ENCODE measurements at places on chromosomes 13 and 19.

DNA sequence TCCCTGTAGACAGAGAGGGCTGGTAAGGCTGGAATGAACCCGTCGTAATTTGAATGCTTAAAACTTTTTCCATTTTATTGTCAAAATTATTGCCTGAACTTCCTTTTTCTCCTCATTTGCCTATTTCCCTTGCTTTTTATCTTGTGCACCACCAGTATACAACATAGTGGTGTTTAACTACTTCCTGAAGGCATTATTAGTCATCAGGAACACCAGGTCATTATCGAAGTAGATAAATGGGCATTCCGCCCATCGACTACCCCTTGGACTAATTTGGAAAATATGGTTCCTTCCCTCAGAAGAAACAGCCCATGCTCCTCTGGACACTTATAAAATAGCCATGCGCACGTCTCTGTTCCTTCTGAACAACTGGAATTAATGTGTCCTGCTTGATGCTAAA lies 232.1 kb downstream of the TM9SF2 start:
- no peak for DNase-seq

- no peak for DNase-seq
These were observed 9.6 kb upstream of the ZC3H13 start for GRCh38 chr13:46062185-46062584.

DNA sequence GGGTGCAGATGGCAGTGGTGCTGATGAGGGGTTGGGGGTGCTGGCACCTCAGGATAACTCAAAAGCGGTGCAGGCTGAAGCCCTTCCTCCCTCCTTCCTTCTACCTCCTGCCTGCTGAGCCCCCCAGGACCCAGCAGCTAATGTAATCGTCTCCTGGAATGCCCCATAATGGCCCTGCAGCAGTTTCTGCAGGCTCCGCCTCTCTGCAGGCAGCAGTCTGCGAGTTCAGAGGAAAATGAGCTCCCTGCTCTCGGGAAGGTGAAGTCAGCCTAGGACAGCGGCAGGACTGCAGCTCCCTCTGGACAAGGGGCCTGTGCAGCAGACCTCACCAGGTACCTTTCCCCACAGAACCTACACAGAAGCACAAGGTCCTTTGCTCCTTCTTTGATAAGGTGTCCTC lies 130.9 kb downstream of the ZDHHC20 start:
- no peak for DNase-seq

DNA sequence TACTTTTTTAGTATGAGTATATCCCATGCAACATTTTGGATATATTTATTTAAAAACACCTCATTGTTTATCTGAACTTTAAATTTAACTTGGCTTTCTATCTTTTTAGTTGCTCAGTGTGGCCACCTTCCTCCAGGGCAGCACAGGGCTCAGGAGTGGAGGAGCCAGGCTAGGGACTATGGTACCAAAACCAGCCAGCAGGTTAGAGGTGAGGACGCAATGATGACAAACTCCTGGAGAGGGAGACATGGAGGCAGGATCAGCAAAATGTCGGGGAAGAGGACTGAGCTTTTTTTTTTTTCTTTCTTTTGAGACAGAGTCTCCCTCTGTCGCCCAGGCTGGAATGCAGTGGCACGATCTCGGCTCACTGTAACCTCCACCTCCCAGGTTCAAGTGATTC lies 29.6 kb upstream of the CALM3 start:
- DNase-seq, result no peak

DNA sequence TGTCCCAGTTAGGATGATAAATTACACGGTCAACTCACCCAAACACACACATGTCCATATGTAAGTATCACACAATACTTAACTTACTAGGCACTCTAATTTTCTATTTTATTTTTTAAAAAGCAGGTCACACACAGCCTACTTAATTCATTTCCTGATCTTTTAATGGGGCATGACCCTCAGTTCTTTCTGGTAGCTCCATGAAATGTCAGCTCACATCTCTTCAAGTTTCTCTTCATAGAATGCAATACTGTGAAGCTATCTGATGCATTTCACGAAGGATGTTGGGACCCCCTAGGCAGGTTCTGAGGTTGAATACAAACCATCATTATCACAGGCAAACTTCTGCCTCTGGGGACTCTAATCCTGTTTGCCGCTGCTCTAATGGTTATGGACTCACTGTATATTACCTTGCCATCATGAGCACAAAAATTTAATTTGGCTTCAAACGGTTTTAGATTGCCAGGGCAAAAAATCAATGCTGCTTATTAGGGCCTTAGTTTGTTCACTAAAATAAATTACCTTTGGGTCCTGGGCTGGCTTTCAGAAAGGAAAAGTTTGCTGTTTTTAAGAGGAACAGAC lies 16.1 kb upstream of the DHRS12 start:
- no peak for DNase-seq

GRCh38 chr13:73945871-73946270 lies 188.3 kb downstream of the KLF12 start:
- DNase-seq, result no peak

GRCh38 chr13:98280176-98280510 lies 103.1 kb upstream of the RNF113B start:
- DNase-seq, result no peak

DNA sequence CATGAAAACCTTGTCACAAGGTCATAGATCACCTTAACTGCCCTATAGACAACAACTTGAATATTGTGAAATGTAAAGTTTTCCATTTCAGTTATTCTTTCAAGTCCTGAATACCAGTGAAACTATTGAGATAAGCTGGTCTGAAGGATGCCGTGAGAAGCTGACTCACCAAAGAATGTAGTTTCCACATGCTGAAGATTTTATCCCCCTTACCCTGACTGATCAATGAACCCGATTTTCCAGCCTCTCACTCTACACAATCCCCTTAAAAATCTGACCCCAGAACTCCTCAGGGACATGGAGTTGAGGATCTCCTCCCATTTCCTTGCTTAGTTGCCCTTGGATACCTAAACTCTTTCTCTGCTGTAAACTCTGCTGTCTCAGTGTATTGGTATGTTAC lies 67.5 kb downstream of the POSTN start:
- DNase-seq, result no peak

GRCh38 chr19:35126624-35126959 lies 8.3 kb downstream of the LGI4 start:
- no peak for DNase-seq

GRCh38 chr13:112059457-112060281 lies 7.3 kb upstream of the SOX1 start:
- no peak for DNase-seq
